Adipocyte (in vitro differentiated cells): ENCODE measurements at places on chromosomes 4 and X.
A peak's percentile ranks its signal among the peaks of the same experiment; 100 is the strongest.

GRCh38 chr4:139824882-139825522 is 159.4 kb downstream of the MGST2 start:
- DNase-seq = no peak

DNA sequence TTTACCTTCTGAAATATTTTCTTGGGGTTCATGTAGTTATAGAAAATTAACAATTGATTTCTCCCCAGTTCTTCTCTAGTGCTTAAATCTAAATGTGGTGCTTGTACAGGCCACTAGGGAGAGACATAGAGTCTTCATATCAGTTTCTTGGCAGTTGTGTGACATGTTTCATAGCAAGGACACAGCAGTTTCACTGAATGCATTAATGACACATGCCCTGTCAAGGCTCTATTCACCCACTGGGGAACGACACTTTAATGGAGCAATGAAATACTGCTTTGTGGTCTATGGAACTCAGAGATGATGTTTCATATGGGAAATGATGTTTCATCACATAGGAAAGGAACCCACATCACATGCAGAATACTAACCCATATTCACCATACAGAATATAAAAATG is 2.8 kb downstream of the VEGFC start:
- DNase-seq = peak; percentile 79

DNA sequence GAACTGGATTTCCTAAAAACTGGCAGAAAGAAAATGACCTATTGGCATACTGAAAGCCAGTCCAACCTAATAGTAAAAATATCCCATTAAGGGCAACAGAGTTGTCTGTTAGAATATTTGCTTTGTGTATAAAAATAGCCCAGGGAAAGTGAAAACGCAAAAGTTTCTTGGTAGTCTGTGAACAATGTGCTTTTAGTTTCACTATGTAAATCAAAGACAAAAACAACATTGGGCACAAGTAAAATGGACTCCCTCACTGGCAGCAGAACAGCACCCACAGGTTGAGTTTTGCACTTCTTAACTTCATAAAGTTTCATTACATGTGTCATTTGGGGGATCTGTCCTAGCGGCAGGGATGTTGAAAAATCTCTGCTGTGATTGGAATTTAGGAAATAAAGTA is 4.3 kb upstream of the FGG start:
- no peak for DNase-seq

DNA sequence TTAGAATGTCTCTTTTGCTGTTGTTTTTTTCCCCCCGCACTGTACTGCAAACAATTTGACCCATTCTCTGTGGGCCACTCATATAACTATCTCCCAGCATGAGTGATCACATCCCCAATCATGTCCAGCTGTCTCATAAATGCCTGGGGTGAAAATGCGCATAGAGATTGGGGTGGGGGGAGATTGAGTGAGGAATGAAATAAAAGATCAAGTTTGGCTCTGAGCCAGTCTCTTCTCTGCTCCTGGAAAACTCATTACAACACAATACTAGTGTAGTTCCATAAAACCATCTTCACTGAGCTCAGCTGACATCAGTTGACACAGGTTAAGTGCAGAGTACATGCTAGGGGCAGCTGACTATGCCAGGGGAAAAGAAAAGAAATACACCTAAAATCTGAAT is 96.9 kb downstream of the EGF start:
- DNase-seq = no peak

DNA sequence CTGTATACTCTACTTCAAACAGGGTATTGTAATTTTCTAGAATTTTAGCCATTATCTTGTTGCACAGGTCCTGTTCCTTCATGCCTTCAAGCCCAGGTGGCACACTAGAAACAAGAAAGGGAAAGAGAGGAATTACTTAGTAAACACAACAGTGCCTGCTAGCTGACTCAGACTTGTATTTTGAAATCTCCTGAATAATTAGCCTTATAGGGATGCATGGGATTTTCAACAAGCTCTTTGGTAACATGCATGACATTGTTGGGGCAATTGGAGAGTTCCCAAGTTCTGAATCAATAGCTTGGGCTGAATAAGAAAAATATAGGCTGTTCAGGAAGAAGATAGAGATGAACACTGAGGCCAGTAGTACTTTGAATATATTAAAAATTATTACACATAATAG is 118.8 kb downstream of the FAM13A start:
- peak; percentile 94 for DNase-seq

- peak; percentile 31 for DNase-seq
These were observed 22.1 kb downstream of the NHS start for GRCh38 chrX:17397074-17397473.

- DNase-seq = no peak
These were observed 24.9 kb downstream of the TMEM131L start for GRCh38 chr4:153490985-153491483.

DNA sequence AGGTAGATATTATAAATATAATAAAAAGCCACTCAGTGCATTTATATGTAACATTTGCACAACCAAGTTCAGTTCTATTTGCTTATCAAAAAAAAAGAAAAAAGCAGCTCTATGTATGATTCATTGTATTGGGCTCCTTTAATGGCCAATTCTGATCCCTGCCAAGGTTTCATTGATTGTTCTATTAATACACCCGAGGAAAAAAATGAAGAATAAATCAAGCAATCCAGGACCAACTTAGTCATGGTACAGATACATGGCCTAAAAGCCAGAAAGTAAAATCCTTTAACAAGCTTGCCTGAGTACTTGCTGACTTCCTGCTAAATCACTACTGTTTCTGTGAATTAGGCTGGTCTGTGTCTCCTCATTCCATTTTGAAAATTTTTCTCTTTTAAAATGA is 77.6 kb upstream of the PCDH7 start:
- no peak for DNase-seq

GRCh38 chr4:83610729-83611128 is 74.8 kb downstream of the GPAT3 start:
- no peak for DNase-seq

GRCh38 chr4:8171984-8172924 is 13.6 kb upstream of the ABLIM2 start:
- DNase-seq = peak; percentile 20

GRCh38 chr4:32025851-32026459 is 1305.8 kb downstream of the PCDH7 start:
- peak; percentile 65 for DNase-seq

DNA sequence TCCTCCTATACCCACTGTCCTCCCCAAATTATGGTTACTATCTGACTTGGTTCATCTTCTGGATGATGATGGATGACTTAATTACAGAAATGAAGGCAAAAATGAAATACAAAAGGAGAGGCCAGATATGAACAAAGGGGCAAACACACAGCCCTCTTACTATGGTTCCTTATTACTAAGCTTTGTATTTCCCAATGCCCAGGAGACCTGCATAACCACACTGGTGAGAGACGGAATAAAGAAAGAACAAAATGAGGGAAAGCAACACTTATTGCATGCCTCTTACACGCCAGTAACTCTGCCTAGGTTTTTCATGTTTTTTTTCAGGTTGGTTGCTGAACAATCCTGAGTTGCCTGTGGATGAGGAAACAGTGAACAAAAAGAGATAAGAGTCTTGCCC is 120.5 kb downstream of the SLC10A7 start:
- no peak for DNase-seq

DNA sequence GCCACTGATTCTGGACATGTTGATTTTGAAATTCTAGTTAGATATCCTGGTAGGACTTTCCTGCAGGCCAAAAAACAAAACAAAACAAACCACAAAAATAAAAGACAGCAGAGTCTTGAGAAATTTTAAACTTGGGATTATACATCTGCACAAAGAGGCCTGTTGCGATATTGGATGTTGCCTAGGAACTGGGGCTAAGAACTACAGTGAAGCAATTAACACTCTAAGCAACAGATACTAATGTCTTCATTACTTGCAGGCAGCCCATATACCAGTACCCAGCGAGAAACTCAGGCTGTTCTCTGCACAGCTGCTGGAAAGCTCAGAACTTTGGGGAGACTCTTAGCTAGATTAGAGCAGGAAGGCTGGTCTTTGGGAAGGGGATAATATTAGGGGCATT is 69.1 kb upstream of the SCOC start:
- DNase-seq = peak; percentile 21

DNA sequence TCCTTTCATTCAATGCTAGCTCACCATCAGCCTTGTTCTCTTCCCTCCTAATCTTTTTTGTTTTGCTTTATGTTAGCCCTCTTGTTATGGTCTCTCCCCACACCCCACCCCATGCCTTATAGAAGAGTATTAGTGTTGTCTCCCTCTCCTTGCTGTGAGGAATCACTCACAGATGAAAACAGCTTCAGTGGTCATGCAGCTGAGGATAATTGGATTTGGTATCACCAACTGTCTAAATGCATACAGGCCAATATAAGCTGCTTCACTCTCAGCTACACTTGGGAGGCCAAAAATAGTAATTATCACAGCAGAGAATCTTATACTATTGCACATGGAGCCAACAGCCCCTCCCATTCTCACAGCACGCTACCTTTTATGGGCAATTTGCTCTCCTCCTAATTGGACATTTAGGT is 494.6 kb upstream of the FAM241A start:
- no peak for DNase-seq

DNA sequence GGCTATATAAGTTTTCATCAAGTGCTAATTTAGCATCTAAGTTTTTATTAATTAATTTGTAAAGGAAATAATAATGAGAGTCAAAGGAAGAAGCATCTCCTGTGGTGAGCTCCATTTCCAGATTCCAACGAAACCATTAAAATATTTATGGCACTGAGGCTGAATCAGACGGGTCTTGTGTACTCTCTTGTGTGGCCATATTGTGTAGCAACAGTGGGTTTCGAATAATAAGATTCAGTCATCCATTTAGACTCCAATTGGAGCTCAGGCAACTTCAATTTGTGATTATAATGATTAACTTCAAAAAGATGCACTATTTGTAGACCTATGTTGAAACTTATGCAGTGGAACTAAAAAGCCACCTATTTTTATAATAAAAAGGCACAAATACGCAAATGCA is 82.4 kb downstream of the SNCA start:
- DNase-seq = peak; percentile 15

GRCh38 chrX:23720117-23720677 is 22.9 kb downstream of the ACOT9 start:
- no peak for DNase-seq

GRCh38 chr4:80538276-80538926 is 202.9 kb downstream of the CFAP299 start:
- peak; percentile 10 for DNase-seq

GRCh38 chrX:33970028-33970967 is 161.8 kb downstream of the FAM47A start:
- DNase-seq = no peak

DNA sequence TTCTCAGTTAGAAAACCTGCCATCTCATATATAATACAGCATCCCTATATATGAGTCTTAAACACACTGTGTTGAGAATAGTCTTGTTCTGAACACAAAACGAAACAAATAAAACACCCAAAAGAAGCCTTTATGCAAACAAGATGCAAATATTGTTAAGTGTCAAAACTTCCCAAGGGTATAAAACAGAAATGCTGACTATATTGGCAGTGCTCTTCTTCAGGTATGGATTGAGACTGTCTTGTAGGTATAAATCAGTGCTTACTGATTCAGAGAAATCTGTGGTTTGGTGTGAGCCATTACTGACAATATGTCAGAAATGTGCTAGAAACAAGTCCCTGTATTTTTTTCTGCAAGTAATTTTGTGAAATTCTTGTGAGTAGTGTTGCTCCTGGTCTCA is 82.8 kb upstream of the CTSO start:
- DNase-seq = no peak

- DNase-seq = peak; percentile 75
These were observed 82.5 kb downstream of the CPE start for GRCh38 chr4:165461159-165461821.

DNA sequence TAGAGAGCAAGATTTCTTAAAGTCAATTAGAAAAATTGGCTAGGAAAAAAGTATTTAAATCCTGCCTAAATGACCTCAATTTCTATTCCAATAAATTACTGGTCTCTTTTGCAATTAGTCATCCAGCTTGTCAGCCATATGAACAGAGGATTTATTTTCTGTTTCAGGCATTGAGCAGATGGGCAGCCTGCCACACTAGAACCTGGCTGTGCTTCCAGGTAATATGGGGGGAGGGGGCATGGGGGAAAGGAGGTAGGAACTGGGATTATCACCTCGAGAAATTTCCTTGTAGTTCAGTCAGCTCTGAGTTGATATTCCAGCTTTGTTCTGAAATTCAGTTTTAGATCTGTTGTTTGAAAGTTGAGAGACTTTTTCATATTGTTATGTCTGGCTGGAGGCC is 206.3 kb upstream of the LCORL start:
- no peak for DNase-seq

- DNase-seq = no peak
These were observed 27.5 kb upstream of the GPR78 start for GRCh38 chr4:8552581-8553205.

GRCh38 chr4:10942156-10942555 is 257.6 kb upstream of the CLNK start:
- DNase-seq = no peak

DNA sequence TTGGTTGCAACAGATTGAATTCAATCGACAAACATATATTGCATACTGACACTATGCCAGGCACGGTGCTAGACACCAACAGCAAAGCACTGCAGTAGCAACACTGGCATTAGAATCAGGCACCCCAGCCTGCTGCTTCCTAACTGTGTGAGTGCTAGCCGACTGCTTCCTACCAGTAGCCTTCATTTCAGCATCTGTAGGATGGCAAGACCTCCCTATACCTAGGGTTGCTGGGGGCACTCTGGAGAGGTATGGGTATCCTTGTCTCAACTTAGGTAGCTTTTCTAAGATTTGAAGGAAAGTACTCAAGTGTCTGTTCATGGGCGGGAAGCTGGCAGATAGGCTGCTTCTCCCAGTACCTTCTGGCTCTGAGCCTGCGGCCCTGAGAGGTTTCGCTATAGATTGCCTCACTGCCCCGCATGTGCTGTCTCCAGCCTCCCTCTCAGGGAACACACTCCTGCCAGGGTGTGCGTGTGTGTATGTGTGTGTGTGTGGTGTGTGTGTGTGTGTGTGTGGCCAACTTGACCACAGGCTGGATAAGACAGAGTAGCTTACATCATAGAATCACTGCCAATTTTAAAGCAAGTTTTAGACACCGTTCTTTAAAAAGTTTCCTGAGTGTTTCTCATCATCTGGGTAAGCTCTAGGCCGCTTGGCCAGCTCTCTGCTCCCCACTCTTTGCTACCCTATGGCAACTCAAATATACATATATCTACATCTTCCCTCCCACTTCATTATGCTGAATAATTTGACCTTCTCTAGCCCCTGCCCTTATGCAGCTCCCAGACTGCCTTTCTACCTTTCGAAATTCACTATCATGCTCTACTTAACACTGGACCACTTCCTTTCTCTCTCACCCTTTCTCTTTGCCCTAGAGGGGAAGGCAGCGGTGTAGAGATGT is 97.0 kb upstream of the PJA1 start:
- no peak for DNase-seq

GRCh38 chrX:49627086-49627777 is 28.4 kb downstream of the GAGE1 start:
- no peak for DNase-seq

- no peak for DNase-seq
These were observed 51.5 kb upstream of the ARHGAP24 start for GRCh38 chr4:85423431-85423830.

GRCh38 chr4:39814403-39815185 is 116.7 kb downstream of the UBE2K start:
- DNase-seq = no peak

GRCh38 chr4:41009411-41009810 is 204.9 kb downstream of the APBB2 start:
- DNase-seq = peak; percentile 61
